ENCODE measurements at places on chromosomes 6 and 20. TPM values are rescaled to one million over a fixed set of nuclear protein-coding genes. Genes with fewer than 3 reads are reported as not detected.
A peak's percentile ranks its signal among the peaks of the same experiment; 100 is the strongest.

DNA sequence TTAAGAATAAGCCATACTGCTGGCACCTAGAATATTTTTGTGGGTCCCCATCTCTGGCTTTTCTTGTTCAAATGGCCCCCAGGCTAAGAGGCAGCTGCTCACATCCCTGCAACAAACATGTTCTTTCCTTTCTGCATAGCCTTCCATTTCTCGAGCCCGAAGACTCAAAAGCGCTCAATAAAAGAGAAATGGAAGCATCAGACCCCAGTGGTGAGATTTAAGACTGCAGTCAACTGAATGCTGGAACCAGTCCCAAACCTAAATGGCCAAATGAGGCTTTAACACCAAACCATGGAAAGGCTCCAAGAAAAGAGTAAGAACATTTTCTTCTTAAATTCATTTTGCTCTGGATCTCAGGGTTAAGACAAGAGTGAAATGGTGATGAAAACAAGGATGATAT lies 122.1 kb upstream of the TRAF3IP2 start:
- DNase-seq, result no peak

GRCh38 chr6:82361631-82362030 lies 2.0 kb upstream of the TPBG start:
- DNase-seq, result no peak

- no peak for DNase-seq
Measured at GRCh38 chr6:138229663-138230179, 11.4 kb upstream of the PBOV1 start.

TRDN gene
- total RNA-seq, result 9.1 TPM

GRCh38 chr6:131321589-131321988 lies 186.3 kb downstream of the AKAP7 start:
- no peak for DNase-seq

GRCh38 chr6:137390334-137390733 lies 103.9 kb downstream of the OLIG3 start:
- DNase-seq, result no peak

GRCh38 chr6:2596222-2596621 lies 154.5 kb downstream of the MYLK4 start:
- peak; percentile 53 for DNase-seq

PRR18 gene
- total RNA-seq, result 1.1 TPM

DNA sequence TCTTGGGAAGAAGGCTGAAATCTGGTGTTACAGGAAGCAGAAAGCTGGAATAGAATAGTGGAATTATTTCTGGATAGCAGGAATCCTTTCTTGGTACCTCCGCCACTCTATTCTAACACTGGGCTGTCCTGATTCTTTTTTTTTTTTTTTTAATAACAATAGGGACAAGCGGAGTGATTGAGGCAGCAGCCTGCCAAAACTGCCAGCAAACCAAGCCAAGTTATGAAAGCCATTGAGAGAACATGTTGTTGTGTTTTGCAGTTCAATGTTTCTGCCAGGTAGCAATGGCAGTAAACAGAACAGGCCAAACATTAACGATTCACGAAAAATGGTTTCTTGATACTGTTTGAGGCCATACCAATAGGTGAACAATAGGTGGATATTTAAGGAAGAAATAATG lies 47.1 kb downstream of the SLC26A8 start:
- no peak for DNase-seq

- no peak for DNase-seq
Measured at GRCh38 chr6:146304181-146304580, 239.5 kb upstream of the RAB32 start.

NKAPL gene
- 0.44 TPM for total RNA-seq

DNA sequence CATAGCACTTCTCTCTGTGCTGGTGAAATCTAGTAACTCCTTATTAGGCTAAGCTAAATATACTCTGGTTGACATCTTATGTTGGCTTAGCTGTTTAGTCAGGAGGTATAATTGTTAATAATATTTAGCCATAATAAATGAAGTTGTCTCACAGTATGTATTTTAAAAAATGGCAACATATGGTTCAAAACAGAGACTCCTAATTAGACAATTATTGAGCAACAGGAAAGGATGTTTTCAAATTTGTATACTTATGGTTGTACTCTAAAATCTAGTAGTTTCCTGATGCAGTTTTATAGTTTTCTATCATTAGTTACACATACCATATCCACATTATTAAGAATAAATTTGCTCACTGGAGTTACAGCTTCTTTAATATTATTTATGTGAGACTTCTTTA lies 150.2 kb downstream of the BCKDHB start:
- DNase-seq, result no peak

ULBP2 gene
- 9.9 TPM for total RNA-seq

DNA sequence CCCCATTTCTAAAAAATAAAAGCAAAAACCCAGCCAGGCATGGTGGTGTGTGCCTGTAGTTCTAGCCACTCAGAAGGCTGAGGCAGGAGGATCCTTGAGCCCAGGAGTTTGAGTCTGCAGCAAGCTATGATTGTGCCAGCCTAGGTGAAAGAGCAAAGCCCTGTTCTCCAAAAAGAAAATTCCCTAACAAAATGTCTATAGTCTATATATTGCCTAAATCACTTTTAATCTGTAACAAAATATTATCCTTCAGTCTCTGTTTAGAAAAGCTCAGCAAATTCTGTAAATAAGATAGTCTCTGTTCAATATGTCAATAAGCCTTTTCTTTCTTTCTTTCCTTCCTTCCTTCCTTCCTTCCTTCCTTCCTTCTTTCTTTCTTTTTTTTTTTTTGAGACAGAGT lies 75.8 kb upstream of the ZFP64 start:
- no peak for DNase-seq

- DNase-seq, result peak; percentile 15
Measured at GRCh38 chr6:73585566-73586415, 65.0 kb upstream of the EEF1A1 start.

- DNase-seq, result no peak
Measured at GRCh38 chr6:167787896-167788562, 38.7 kb upstream of the AFDN start.

GRCh38 chr20:35320396-35321126 lies 28.3 kb upstream of the FAM83C start:
- DNase-seq, result no peak

DNA sequence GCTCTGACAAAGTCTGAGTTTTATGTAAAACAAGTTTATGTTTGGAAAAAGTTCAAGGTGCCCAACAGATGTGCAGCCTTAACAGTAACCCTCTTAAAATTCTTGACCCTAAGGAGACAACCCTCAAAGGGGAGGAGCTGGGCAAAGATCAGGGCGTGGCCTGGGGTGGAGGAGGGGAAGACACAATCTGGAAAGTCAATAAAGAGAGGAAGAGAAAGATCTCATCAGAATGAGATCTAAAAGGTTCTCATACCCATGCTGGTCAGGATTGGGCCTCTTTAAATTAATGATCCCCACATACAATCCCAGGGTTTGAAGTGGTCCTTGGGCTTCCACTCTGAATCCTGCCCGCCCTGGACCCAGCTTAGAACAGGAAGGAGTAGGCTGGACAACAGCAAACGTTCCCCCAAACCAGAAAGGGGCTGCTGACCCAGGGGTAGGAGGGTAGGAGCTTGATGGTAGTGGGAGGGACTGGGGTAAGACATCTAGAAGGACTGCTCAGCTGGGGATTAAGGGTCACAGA lies 33.0 kb downstream of the FOXP4 start:
- DNase-seq, result no peak

GRCh38 chr6:92126983-92127382 lies 1292.4 kb downstream of the EPHA7 start:
- no peak for DNase-seq

- no peak for DNase-seq
Measured at GRCh38 chr20:23153696-23154341, 67.7 kb upstream of the CD93 start.

- no peak for DNase-seq
Measured at GRCh38 chr6:71642120-71642519, 244.2 kb upstream of the RIMS1 start.

HEY2 gene
- 82.7 TPM for total RNA-seq

TSPO2 gene
- total RNA-seq, result not detected

GRCh38 chr6:35154262-35154661 lies 13.1 kb upstream of the TCP11 start:
- DNase-seq, result no peak

- no peak for DNase-seq
Measured at GRCh38 chr6:54286141-54286540, 22.1 kb upstream of the TINAG start.

DNA sequence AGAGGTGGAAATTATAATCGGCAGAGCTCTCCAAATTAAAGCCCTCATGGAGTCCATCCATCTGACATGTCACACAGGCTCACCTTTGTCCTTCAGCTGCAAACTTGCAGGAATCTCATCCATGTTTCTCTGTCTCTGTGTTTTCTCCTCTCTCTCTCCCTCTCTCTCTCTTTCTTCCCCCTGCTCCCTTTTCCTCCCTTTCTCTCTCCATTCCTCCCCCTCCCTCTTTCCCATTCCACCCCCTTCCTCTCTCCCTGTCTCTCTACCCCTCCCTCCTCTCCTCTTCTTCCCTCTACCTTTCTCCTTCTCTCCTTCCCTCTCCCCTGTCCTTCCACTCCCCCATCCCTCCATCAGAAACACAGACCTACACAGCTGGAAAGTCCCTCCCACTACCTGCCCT lies 6.8 kb downstream of the NCR2 start:
- DNase-seq, result no peak

TRAPPC3L gene
- not detected for total RNA-seq

Data from endothelial cell (in vitro differentiated cells).